BJ (cell line): ENCODE measurements at places on chromosomes 3 and 15.

GRCh38 chr3:55194376-55194775 lies 266.5 kb upstream of the LRTM1 start:
- no peak for DNase-seq

- no peak for DNase-seq
These were observed 1.4 kb downstream of the CIAO2A start for GRCh38 chr15:64092075-64092820.

- DNase-seq = no peak
These were observed 3.3 kb upstream of the IL17RC start for GRCh38 chr3:9913601-9914000.

DNA sequence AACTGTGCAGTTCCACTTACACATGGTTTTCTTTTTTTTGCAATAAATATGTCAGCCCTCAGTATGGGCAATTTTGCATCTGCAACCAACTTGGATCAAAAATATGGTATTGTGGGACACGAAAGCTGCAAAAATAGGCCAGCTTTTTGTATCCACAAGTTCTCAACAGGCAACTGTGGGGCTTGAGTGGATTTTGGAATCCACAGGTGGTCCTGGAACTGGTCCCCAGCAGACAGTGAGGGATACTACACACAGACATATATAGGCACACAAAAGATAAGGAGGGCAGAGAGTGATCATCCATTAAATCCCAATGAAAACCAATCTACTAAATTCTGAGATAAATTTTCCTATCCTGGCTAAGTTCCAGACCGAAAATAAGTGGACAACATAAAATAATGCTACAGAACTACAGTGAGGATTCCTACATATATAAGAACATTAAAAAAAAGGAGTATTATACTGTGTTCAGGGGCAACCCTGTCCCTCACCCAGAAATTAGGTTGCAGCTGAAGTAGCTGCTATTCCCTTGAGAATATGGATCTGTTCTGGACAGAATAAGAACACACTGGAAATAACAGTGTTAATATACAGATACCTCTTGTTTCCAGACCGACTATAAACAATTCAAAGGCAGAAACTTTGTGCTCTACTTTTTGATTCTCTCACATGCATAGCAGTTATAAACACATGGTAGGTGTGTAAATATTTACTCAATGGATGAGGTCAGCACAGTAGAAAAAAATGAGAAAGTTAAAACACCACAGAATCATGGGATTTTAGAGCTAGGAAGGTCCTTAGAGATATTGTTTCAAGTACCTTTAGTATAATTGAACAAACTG lies 25.4 kb downstream of the DENND4A start:
- no peak for DNase-seq

GRCh38 chr3:54968546-54969172 lies 40.8 kb upstream of the LRTM1 start:
- no peak for DNase-seq

DNA sequence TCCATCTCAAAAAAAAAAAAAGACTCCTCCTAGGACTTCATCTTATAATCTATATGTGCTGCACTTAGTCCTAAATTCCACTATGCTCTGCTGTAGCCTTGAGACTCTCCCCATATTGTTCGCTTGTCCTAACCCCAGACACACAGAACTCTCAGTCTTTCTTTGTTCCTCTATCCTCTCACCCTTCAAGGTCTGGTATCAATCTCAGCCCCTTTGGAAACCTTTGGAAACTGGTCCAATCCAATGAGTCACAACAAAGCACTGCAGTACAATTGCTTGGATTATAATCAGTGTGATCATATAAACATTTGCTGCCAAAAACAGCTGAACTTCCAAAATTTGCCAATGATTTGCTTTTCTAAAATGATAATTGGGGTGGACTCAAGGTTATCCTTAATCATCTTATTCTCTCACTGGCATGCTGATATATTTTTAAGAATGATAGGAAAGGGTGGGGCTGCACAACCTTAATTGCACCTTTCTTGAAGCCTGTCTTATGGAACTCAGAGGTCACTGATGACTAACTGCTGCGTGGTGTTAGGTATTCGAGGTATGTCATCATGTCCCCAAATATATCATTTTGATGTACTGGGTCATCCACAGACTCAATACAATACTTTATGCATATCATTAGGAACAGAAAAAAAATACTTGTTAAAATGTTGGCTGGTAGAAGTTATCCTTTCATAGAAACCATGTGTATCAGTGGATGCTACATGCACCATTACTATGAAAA lies 756.7 kb downstream of the NR2F2 start:
- no peak for DNase-seq

DNA sequence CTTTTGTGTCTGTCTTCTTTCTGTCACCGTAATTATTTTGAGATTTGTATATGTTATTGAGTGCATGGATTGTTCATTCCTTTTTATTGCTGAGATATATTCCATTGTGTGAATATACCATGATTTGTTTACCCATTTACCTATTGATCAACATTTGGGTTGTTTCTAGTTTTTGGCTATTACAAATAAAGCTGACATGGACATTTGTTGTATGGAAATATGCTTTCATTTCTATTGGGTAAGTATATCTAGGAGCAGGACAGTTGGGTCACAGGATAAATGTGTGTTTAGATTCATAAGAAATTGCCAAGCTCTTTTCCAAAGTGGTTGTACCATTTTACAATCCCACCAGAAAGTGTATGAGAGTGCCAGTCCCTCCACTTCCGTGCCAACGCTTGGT lies 51.2 kb downstream of the PFN2 start:
- no peak for DNase-seq

- no peak for DNase-seq
These were observed 74.9 kb downstream of the DAPK2 start for GRCh38 chr15:63971427-63971805.

- DNase-seq = no peak
These were observed 13.1 kb upstream of the SCN5A start for GRCh38 chr3:38662544-38662943.

DNA sequence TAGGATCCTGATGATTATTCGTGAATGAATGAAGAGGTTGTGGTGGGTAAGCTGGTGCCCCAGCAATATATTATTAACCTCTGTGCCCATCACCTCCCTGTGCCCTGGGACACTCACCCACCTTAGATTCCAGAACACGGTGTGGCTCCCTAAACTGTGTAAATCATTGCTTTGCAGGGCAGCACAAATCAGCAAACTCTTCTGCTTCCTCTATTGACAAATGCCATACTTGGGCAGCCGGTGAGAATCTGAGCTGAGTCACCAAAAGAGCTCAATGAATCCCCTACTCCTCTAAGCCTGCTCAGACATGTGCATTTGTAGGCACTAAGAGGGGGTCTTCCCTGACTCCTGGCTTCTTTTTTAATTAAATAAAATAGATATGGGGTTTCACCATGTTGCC lies 15.7 kb downstream of the UQCC5 start:
- no peak for DNase-seq

- DNase-seq = no peak
These were observed 963.7 kb downstream of the PLOD2 start for GRCh38 chr3:145197051-145197820.

- DNase-seq = no peak
These were observed 224.1 kb downstream of the TPRG1 start for GRCh38 chr3:189395825-189396224.

GRCh38 chr3:49812916-49813496 lies 747 bp downstream of the UBA7 start:
- no peak for DNase-seq

DNA sequence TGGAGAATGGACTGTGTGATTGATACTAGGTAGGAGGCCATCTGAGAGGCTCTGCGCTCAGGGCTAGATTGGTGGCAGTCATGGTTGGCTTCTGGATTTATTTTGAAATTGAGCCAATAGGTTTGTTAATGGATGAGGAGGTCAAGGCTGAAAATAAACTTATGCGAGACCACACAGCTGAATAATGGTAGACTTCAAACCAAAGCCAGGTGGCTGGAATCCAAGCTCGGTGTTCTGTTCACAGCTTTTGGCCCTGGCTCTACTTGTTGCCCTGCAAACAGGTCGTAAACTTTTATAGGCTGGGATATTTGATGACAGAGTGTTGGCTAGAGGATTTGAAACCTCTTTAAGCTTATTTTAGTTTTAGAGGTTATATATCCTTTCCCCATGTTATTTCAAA lies 160.4 kb downstream of the CHL1 start:
- DNase-seq = no peak

- no peak for DNase-seq
These were observed 59.0 kb upstream of the MBNL1 start for GRCh38 chr3:152209776-152210175.

DNA sequence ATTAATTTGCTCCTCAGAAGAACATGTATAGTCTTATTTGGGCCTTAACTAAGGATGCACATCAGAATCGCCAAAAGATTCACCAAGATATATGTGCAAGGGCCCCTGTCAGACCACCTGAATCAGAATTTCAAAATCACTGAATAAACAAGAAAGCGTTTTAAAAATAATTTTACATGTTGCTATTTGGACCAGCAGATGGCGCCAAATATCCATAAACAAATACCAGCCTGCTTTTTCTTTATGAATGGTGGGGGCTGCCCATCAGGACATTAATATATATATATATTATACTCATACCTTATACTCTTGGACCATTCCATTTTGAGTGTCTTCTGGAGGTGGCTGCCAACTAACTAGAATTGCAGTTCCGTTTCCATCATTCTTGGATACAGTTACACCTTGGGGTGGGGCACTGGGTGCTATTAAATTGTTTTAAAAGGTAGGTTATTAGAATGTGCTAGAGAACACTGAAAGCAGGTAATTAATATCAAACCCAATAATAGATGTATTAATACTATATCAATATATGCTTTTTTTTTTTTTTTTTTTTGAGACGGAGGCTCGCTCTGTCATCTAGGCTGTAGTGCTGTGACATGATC lies 1108.3 kb downstream of the ROBO1 start:
- no peak for DNase-seq

DNA sequence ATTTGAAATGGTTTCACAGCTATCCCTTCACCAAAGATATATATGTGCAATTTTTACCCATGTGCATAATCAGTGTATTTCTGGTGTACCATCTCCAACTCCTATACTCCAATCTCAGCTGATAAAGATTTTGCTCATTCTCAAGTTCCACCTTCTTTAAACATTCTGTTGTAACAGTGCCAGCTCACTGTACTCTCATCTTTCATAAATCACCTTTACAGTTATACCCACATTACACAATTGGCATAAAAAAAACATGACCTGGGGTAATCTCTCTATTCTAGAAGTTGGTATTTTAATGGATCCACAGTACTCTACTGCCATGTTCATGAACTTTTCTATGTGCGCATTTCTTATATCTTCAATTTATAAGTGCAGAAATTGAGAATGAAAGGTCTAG lies 339.9 kb upstream of the DPH6 start:
- no peak for DNase-seq

DNA sequence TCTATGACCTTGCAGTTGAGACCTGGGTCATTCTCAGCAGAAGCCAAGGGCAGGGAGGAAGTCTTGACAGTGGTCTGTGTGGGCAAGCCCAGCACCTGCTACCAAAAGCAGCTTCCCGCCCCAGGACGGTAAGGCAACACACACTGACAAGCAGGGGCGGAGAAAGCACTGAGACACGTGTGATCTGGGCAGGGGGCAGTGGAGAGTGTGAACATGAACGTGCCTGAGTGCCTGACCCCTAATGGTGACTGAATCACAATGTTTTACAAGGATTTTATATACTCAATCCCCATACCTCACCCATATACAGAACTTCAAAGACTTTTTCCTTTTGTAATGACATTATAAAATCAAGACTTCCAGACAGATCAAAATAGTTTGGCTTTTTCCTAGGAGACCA lies 35.2 kb downstream of the ANP32A start:
- no peak for DNase-seq

DNA sequence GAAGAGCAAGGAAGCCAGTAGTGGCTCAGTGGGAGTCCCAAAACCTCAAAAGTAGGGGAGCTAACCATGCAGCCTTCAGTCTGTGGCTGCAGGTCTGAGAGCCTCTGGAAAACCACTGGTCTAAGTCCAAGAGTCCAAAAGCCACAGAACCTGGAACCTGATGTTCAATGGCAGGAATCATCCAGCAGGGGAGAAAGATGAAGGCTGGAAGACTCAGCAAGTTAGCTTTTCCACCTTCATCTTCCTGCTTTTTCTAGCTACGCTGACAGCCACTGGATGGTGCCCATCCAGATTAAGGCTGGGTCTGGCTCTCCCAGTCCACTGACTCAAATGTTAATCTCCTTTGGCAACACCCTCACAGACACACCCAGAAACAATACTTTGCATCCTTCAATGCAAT lies 626.3 kb downstream of the NAALADL2 start:
- DNase-seq = no peak

- no peak for DNase-seq
These were observed 99.9 kb downstream of the ADAMTS17 start for GRCh38 chr15:100241572-100242482.

DNA sequence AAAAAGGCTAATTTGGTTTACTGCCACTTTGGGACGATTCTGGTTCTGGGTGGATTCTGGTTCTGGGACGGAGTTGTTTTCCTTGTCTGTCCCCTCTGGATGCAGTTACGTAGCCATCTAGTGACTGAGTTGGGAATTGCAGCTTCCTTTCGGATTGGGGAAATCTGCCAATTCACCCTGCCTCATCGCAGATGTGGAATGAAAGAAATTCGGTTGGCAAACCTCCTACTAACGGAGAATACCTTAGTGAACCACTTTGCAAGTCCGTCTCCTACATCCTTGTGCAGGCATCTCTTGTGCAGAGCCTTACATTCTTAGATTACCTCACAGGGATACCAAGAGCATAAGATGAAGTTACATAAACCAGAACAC lies 31.5 kb upstream of the AP4E1 start:
- peak; percentile 84 for DNase-seq

DNA sequence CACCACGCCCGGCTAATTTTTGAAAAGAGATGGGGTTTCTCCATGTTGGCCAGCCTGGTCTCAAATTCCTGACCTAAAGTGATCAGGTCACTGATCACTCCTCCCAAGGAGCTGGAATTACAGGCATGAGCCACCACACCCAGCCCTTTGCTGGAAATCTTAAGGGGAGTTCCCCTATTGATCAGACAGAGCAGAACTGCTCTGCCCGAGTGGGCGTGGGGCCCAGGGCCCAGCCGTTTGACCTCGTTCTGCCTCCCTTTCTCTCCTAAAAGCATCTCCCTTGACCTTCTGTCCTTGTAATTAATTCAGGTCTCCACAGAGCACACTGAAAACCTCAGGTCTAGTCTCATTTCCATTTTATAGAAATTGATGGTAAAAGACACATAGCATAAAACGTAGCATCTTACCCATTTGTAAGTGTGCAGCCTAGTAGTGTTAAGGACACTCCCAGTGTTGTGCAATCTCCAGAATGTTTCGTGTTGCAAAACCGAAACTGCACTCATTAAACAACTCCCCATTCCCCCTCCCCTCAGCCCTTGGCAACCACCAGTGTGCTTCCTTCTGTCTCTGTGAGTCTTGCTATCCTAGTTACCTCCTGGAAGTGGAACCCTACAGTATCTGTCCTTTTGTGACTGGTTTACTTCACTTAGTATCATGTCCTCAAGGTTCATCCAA lies 89.3 kb downstream of the SLCO3A1 start:
- DNase-seq = peak; percentile 78

GRCh38 chr3:49276475-49277382 lies at the start of gene C3orf62:
Gene C3orf62, minus strand, starts transcription at chr3:49277232. Its CDS starts 360 bp downstream, at chr3:49276872.
- peak; percentile 29 for DNase-seq
